D341Med (cell line): ENCODE measurements at places on chromosomes 7 and 10.

DNA sequence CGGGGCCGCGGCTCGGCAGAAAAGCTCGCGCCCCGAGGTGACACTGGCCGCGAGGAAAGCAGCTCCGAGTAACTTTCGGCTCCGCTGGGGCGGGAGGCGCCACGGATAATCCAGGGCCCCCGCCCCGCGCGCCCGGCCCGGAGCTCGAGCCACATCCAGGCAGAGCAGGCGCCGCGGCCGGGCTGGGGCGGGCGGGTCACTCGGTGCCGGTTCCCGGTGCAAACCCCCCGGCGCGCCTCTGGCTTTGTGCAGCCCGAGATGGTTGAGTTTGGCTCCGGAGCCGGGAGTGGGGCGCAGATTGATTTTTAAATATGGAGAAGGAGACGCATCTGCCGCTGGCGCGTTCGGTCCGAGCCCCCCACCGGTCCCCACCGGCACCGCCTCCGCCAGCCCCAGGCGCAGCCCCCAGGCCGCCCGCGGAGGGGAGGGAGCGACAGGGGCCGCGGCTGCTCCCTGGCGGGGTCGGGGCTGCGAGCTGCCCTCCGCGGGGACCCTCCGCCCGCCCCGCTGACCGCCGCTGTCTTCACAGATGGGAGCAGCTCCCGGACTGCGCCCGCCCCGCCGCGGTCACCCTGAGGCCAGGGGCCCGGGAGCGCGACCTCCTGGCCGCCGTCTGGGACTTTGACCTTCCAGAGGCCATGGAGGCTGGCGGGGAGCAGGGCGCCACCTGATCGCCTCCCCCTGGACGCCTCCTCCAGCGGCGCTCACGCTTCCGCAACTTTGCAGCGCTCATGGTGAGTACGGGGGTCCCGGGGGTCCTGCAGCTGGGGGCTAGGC lies 643 bp downstream of the ADGRA1 start:
- DNase-seq = no peak

- no peak for DNase-seq
These were observed 8.5 kb upstream of the SFR1 start for GRCh38 chr10:104113376-104113956.

- DNase-seq = no peak
These were observed 11.5 kb upstream of the GATA3 start for GRCh38 chr10:8042721-8043568.

DNA sequence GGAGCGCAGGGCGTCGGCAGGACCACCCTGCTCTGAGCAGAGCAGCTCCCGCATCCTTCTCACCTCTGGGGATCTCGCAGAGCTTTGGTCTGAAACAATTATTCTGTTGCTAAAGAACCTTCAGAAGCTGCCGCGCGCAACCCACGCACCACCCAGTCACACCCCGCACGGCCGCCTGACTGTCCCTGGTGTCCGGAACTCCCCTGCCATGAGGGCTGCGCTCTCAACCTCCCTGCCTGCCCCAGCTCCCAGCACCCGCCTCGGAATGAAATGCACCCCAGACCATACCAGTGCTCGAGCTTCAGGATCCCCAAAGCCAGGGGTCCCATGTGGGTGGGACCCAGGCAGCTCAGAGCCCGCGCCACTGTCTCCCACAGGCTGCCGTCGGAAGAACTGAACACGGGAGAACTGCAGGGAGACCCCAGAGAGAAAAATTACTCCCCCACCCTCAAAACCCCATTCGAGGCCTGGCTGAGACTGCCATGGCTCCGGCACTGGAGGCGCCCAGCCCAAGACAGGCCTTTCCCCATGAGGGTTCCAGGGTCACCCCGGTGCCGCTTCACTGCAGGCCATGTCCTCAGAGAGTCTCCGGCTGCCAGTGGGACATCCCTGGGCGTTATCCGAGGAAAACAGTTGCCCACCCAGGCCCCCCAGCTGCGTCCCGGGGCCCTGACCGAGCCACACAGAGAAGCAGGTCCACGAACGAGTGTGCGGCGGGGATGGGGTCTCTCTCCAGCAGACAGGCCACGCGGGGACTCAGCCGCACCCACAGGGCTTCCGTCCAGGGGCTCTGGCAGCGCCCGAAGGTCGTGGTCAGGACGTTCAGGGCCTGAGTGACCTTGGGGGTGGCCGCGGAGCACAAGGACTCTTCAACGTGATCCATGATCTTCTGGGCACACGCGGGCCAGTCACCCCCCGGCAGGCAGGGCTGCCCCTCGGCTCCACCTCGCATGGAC lies 12.1 kb downstream of the BRAT1 start:
- peak; percentile 30 for DNase-seq

DNA sequence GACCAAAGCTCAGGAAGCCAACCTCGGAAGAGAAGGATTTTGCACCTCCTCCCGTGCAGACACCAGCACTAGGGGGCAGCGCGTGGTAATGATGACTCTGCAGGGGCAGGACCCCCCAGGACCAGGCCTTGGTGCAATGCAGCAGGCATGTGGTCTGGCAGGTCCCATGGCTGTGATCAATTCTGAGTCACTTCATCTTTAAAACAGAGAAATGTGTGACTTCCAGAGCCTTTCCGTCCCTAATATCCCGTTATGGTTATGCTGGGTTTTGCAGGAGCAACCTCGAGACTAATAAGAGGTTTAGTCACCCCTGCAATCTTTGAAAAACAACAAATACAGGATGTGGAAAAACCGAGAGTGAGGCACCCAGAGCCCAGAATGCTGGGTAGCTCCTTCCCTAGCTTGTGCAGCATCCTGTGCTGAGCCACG lies 30.2 kb upstream of the GJD4 start:
- no peak for DNase-seq

DNA sequence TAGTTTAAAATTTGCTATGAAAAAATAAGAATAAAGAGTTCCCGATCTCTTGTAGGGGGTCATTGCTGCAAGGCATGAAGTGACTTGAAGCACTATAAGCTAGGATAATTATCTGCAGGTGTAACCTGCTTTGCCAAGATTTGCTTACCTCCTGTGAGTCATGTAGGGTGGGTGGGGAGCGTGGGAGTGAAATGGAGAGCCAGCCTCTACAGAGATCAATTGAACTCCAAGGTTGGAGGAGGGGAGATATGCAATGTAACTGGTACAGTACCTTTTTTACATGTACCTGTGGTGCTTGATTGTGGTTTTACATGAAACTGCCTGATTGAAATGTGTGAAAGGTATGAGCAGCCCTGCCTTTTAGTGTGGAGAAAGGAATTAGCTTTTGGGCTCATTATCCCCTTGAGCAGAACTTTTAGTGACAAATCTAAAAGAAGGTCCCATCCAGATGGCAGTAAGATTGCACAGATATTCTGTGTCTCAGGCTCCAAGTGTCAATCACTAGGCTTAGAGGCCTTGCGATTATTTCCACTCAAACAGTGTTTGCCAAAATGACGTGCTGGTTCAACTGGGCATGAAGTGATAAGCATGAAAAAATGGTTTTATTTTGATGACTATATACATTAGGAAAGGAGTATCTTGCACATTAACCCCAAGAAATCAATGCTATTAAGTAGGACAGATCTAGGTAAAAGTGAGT lies 138.6 kb upstream of the GRB10 start:
- no peak for DNase-seq

DNA sequence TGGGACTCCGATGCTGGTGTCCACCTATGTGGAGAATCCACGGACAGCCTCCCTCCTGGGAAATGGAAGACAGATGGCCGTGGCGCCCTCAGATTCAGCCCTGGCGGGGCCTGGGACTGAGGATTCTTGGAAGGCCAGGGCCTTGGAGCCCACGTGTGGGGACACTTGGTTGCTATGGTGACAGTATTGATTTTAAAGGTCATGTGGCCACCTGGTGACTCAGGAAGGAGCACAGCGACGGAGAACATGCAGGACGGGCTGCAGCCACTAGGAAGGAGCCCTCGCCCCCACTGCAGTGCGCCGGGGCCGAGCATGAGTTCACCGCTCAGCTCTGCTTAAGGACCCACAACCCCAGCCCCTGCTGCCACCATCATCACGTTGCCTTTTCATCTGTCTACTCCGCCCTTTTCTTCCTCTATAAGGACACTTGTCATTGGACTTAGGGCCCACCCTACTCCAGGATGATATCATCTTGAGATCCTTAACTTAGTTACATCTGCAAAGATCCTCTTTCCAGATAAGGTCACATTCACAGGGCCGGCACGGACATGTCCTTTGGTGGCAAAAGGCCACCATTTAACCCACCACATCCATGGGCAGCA lies 3.7 kb upstream of the STK32C start:
- DNase-seq = no peak

DNA sequence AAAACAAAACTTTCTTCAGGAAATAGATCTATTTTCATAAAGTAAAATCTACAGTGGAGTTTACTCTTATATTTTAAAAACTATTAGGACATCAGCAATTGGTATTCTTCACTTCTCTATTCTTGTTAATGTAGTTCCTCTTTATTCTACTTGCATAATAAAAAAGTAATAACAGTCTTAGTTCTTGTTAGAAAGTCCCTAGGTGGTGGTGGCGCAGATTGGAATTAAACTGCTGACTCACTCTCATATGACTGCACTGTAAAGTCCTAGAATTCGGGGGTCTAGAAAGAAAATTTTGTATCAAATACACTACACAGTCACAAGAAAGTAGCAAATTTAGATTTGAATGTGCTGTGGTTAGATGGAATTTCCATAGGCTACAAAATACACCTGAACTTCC lies 44.6 kb upstream of the TES start:
- DNase-seq = no peak

- DNase-seq = peak; percentile 49
These were observed 78.1 kb downstream of the FZD1 start for GRCh38 chr7:91342346-91342745.

DNA sequence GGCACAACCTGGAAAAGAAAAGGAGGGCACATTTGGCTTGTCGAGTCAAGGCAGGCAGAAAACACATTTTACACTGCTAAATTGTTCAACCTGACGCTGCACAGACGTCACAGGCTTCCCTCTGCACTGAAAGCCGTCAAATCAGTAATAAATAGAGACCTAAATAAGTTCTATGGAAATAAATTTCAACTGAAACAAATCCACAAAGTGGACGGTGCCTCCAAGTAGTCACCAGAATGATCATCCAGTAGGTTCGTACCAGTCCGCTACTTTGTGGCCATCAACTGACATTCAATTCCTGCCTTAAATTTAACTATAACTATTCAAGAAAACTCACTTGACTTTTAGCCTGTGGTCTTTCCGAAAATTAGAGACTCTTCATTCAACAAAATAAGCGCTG lies 49.0 kb downstream of the NPVF start:
- no peak for DNase-seq

DNA sequence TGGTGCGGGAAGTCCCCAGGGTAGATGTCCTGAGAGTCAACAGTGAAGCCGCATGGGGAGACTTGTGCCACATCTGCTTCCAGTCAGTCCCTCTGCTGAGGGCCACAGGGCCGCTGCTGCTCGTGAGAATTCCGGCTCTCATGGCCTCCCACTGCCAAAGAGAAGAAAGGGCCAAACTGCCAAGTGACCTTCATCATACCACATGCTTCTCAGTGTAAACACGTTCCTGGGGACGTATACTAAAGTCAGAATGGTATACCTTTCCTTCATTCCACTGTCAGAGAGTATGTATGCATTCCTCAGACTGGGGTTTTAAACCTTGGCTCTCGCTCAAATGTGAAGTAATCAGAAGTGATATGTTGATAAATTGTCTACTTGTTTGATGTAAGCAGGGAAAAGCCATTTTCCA lies 52.8 kb upstream of the SEC61G start:
- DNase-seq = no peak

DNA sequence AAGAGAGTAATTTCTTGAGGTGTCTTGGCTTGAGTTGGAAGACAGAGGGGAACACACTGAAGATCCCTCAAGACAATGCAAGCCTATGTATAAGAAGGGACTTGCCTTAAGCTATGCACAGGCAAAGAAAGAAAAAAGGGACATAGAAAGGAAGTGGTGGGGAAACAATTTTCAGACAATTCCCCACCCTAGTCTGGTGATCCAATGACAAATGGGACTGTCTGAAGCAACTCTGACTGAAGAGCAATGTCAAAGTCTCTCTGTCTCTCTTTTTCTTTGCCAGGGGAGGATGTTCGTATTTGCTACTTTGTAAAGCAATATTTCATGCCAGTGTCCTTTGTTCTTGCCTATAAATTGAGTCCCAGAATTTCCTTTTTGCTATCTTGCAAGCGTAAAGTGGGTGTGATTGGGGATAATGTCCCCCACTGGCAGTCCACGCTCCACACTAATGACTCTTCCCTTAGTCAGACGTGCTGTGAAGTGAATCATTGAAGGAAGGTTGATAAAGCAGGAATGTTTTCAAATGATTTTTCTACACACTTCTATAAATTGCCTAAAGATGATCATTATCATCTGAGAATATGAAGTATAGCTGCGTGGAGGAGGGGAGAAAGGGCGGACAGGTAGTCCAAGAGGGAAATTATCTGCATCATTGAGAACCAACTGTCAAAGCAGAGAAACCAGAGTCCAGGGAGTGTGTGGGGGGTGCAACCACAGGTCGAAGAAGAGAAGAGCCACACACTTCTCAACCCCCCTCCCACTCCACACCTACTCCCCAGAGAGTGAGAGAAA lies 243.8 kb upstream of the ETV1 start:
- no peak for DNase-seq

- no peak for DNase-seq
These were observed 126.7 kb upstream of the ZMIZ1 start for GRCh38 chr10:78942091-78942501.

GRCh38 chr7:29281782-29282541 lies 87.4 kb downstream of the CHN2 start:
- no peak for DNase-seq

GRCh38 chr7:23477962-23478866 lies 7.9 kb upstream of the IGF2BP3 start:
- no peak for DNase-seq

GRCh38 chr7:40604601-40605438 lies 470.0 kb downstream of the SUGCT start:
- DNase-seq = peak; percentile 76

- peak; percentile 56 for DNase-seq
These were observed 1.6 kb downstream of the TAC1 start for GRCh38 chr7:97733276-97734161.

DNA sequence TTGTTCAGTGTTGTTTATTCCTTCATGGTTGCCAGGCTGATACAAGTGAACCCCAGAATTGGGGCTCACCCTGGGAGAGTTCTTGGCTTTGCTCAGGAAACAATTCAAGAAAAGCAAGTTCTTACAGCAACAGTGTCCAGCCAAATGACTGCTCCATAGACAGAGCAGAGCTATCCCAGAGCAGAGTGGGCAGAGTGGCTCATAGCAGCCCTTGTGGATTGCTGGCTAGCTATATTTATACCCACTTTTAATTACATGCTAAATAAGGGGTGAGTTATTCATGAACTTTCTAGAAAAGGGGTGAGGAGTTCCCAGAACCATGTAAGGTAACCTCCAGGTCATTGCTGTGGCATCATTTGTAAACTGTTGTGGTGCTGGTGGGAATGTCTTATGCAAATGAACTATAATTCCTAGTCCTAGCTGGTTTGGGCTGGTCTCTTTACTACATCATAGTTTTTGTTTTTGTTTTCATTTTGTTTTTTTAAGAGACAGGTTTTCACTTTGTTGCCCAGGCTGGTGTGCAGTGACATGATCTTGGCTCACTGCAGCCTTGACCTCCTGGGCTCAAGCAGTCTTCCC lies 59.9 kb upstream of the HBP1 start:
- no peak for DNase-seq

- DNase-seq = no peak
These were observed 49.3 kb downstream of the PRKAG2 start for GRCh38 chr7:151827620-151828019.
